ENCODE measurements at places on chromosomes 5 and 9. TPM values are rescaled to one million over a fixed set of nuclear protein-coding genes. Genes with fewer than 3 reads are reported as not detected.
A peak's percentile ranks its signal among the peaks of the same experiment; 100 is the strongest.

DNA sequence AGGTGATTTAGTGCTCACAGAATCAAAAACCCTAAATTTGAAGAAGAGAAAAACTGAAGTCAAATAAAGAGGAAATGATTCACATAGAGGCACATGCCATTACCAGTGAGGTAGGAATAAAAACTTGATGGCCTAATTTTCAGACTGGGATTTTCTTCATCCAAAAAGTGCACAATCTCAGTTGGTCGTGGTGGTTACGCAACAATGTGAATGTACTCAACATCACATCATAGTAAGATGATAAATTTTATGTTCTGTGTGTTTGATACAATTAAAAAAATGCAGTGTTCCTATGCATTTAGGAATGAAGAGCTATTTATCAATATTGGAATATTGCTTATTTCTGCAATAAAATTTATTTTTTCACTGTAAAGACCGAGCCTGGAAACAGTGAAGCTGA is 60.7 kb downstream of the SV2C start:
- DNase-seq = no peak

DNA sequence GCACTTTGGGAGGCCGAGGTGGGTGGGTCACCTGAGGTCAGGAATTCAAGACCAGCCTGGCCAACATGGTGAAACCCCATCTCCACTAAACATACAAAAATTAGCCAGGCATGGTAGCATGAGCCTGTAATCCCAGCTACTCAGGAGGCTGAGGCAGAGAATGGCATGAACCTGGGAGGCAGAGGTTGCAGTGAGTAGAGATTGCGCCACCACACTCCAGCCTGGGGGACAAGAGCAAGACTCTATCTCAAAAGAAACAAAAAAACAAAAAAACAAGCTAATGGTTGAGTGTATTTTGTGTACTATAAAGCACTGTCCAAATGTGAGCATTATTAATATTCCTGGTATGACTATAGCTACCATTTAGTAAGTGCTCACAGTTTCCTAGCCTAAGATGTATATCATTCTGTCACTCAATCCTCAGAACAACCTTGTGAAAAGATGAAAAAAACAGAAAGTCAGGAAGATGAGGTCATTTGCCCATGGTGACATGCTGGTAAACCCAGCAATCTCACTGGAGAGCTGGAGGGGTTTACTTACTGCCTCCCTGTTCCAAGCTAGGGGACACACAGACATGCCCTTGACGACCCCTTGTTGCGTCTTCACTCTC is 27.7 kb downstream of the ARHGEF37 start:
- no peak for DNase-seq

DNA sequence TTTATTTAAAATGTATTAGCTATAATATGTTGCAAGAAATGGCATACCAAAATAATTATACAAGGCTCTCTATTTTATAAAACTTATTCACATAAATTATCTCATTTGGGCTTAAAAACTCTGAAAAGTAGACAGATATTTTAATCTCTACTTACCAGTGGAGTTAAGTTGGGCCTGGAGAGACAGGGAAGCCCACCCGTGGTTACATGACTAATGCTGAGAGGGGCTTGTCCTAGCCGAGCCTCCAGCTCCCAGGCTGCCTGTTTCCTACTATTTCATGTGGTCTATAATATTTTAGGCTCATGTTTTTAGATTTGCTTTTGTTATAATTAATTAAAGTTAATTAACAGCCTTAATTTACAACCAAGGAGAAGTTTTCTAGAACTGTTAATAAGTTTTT is 20.9 kb upstream of the ASPN start:
- DNase-seq = no peak

- DNase-seq = peak; percentile 99
Measured at GRCh38 chr5:157603333-157604190, 28.0 kb upstream of the ADAM19 start.

DNA sequence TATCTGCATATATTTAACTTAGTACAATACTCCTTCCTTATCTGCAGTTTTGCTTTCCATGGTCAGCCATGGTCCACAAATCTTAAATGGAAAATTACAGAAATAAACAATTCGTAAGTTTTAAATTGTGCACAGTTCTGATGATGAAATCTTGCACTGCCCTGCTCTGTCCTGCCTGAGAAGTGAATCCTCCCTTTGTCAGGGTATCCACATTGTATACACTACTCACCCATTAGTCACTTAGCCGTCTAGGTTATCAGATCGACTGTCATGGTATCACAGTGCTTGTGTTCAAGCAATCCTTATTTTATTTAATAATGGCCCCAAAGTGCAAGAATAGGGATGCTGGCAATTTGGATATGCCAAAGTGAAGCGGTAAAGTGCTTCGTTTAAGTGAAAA is 8.3 kb upstream of the YTHDC2 start:
- peak; percentile 49 for DNase-seq

GRCh38 chr9:19517202-19517942 is 108.6 kb downstream of the ACER2 start:
- peak; percentile 18 for DNase-seq

DNA sequence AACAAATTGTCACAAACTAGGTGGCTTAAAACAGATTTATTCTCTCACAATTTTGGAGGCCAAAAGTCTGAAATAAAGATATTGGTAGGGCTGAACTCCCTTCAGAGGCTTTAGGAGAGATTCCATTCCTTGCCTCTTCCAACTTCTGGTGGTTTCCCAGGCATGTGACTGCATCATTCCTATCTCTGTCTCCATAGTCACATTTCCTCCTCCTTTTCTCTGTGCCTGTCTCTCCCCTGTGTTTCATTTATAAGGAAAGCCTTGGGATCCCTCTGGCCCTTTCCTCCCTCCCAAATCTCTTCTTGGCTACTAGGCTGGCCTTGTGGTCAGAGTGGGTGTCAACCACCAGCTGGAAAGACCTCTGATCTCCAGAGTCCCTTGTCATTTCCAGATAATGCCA is 78.2 kb downstream of the SNX18 start:
- DNase-seq = no peak

DNA sequence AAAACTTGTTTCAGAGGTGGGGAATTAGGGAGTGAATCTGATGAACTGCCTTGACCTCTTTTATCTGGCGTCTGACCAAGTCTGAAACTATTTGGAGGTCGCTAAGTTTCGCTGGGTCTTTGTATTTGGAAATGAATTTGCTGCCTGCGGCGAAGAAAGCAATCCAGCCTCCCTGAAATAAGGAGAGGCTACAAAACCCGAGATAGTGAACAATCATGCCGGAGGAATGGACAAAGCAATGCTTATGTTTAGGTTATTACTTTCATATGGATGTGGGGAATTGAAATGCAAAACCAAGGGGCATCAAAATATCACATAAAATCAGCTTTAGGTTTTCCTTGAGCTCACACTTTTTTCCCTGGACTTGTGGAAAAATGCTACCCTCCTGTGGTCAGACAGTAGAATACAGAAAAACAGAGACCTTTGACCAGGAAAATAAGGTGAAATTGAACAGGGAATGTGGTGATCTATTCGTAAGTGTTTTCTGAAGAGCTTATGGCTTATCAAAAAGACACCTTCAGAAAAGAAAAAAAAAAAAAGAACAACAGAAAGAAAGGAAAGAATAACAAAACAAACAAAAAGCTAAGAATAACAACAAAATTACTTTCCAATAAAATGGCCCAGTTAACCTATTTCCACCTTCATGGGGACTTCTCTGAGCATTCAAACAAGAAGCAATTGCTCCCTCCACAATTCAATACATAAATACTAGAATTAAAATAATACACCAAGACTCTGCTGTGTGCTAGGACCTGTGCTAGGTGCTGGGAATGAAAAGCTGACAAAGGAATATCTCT is 68.6 kb upstream of the DPYSL3 start:
- DNase-seq = peak; percentile 72

- no peak for DNase-seq
Measured at GRCh38 chr9:126108240-126108639, 218.4 kb upstream of the MVB12B start.

DNA sequence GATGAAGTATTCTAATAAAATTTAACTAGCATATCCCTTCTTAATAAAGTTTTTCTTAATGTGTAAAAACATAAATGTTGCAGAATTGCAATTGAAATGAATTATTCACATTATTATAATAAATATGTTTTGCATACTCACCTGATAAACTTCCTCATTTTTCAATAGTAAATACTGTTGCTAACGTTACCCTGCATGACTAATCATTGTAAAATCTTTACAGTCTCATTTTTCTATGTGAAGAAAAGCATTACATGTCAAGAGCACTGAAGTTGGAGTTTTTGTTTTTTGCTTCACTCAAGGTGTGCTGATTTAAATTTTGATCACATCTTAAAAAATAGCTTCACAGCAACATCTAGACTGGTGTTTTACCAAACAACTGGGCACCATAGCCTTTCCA is 157.2 kb upstream of the CDH18 start:
- peak; percentile 72 for DNase-seq

DNA sequence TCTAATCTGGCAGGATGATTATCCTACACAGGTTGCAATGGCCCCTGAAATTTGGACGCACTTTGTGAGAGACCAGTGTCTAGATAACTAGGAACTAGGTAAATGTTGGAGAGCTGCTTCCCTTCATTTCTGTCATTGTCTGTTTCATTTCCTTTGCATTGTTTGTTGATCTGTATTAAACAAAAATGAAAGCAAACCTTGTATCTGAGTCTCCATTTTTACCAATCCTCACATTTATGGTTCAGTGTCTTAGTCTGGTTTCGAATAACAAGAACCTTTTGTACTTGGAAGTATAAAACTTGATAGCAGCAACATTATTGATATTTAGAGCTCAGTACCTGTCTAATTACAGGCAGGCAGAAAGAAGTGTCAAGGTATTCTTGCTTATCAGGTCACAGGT is 105.5 kb downstream of the MRPS30 start:
- DNase-seq = no peak

DNA sequence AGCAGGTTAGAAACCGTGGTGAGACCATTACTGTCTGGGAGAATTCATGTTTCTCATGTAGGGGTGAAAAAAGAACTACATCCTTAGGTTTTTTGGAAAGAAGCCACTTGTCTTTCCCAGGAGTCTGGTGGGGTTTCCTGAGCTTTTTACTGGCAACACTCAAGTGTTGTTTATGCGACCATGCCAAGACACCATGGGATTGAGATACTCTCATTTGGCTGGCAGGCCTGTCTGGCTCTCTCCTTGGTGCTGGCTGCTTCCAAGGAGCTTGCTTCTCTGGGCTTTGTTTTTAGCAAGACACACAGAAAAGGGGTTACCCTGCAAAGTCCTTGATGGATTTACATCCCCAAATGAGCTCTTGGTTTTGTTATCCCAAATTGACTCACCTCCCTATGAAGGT is 80.9 kb upstream of the ISL1 start:
- DNase-seq = no peak

DNA sequence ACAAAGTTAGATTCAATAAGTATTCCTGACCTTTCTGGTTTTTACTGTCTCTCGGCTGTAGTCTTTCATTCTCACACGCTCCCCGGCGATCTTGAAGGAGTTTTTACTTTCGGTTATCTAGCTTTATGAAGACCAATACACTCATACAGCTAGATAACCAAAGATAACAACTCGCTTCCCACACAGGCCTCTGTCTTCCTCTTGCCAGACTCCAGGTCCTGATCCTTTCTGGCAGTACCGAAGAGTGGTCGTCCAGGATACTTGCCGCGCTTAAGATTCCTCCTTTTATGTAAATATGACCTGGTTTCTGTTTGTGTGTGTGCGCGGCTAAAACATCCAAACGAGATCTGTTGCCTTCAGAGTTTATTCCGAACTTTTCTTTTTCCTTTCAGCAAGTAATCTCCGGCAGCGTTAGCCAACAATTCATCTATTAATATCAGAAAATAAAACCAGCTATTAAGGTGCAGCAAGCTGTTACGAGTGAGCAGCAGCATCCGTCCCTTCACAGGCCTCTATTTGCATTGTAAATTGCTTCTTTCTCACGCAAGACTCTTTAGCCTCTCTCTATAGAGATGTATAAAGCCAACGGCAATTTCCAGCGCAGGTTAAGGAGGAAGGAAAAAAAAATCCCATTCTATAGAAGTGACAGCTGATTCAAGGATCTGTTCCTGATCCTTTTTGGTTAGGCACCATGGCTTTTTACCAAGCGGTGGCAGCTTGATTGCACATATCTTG is 216.1 kb downstream of the MEF2C start:
- peak; percentile 11 for DNase-seq

GRCh38 chr9:133089271-133089671 is 27.5 kb downstream of the CEL start:
- no peak for DNase-seq

DNA sequence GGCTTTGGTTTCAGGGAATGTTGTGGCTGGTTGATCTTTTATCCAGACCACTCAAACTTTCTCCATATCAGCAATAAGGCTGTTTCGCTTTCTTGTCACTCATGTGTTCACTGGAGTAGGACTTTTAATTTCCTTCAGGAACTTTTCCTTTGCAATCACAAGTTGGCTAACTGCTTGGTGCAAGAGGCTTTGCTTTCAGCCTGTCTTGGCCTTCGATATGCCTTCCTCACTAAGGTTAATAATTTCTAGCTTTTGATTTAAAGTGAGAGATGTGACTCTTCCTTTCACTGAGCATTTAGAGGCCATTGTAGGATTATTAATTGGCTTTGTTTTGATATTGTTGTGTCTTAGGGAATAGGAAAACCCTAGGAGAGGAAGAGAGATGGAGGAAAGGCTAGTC is 7.0 kb upstream of the HRCT1 start:
- no peak for DNase-seq

- no peak for DNase-seq
Measured at GRCh38 chr5:135013445-135013844, 20.6 kb downstream of the PITX1 start.

- DNase-seq = no peak
Measured at GRCh38 chr5:154546719-154547118, 68.7 kb upstream of the HAND1 start.

- DNase-seq = peak; percentile 63
Measured at GRCh38 chr9:123329329-123329955, 26.6 kb upstream of the CRB2 start.

GRCh38 chr5:24525414-24525813 is 119.4 kb downstream of the CDH10 start:
- DNase-seq = no peak

DNA sequence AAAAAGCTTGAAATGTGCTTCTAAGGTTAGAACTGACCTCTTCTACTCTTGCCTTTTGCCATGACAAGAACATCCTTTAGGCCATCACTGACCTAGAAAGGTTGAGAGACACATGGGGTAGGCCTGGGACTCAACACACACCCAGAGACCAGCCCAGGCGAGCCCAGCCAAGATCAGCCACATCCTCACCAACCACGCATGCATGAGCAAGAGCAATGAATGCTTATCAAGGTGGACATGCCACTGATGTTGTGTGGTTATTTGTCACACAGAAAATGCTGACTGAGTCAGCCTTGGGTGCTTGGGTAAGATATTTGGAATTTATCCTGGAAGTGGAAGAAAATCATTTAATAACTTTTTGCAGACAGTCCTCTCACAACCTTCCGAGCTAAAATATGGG is 39.4 kb downstream of the SMIM23 start:
- peak; percentile 30 for DNase-seq

GRCh38 chr9:112046181-112046580 is 128.9 kb downstream of the SUSD1 start:
- peak; percentile 86 for DNase-seq

Gene MED22
- 24.5 TPM for total RNA-seq

Gene FSD1L
- total RNA-seq = 1.7 TPM

Gene DCTN3
- total RNA-seq = 102 TPM

Gene GPRIN1
- total RNA-seq = 19.9 TPM

Gene ZNF454
- not detected for total RNA-seq

Gene TAF11L5
- total RNA-seq = not detected

Gene NUTM2F
- total RNA-seq = not detected

Gene FBXL7
- total RNA-seq = not detected

Gene STING1
- total RNA-seq = 6.5 TPM

Data from PC-3 (cell line).